ENCODE measurements at places on chromosomes 3 and 15.

GRCh38 chr3:8246070-8246469 is 255.6 kb upstream of the LMCD1 start:
- no peak for DNase-seq

DNA sequence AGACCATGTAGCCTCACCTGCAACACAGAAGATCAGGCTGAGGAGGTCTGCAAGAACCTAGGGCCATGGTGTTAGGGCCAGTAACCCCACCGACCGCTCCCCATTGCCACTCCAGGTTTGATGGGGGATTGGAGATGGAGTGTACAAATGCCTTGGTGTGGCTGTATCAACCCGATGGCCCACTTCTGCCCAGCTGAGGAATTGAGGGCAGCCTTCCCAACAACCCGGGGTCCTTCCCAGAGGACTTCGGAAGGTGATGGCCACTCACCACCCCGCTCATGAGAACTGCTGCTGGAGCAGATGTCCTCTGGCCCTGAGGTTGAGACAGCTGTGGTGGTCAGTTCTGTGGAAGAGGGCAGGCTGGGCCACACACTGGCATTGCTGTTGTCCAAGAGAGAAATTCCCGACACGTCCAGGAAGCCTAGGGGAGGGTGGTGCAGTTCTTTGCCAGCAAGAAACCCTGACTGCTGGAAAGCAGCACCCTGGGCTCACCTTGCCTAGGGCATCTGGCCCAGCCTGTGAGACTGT is 8.9 kb downstream of the GORASP1 start:
- DNase-seq = no peak

- DNase-seq = no peak
Observed at GRCh38 chr3:148866261-148866660, 1.2 kb downstream of the CPA3 start.

- no peak for DNase-seq
Observed at GRCh38 chr15:70502529-70502928, 260.8 kb downstream of the UACA start.

- no peak for DNase-seq
Observed at GRCh38 chr3:138114431-138114918, 933 bp downstream of the DZIP1L start.

GRCh38 chr3:106542101-106542769 is 673.4 kb upstream of the CBLB start:
- no peak for DNase-seq

DNA sequence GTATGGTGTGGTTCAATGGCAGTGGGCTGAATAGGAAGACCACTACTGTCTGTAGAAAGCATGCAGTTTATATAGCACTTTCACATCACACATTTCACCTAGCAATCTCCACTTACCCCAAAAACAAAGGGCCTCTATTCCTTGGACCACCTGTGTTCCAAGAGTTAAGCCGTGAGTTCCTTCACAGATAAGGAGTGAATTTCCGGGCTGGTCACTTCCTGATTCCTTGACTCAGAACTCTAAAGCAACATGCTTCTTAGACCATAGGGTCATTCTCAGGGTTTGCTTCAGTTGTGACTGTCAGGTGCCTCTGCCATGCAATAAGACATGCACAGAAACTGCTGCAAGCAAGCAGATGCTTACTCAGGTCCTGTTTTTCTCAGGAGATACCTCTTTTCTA is 588.5 kb upstream of the TGFBR2 start:
- DNase-seq = no peak

DNA sequence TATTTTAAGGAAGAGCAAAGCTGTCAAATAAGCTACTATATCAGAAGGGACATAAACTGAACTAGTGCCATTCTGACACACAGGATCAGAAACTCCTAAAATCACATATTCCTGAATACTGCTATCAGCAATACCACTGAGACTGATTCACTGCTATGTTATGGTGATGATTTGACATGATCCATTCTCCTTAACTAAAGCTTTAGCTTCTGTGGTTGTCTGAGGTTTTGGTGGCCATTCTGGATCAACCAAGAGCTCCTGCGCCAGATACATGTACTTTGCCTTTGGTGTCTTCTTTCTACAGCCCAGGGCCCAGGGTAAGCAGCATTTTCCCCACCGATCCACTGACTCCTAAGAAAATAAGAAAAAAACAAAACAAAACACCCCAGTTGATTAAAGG is 6.7 kb upstream of the GP5 start:
- no peak for DNase-seq

- DNase-seq = no peak
Observed at GRCh38 chr3:130256821-130257340, 88.6 kb upstream of the COL6A5 start.

DNA sequence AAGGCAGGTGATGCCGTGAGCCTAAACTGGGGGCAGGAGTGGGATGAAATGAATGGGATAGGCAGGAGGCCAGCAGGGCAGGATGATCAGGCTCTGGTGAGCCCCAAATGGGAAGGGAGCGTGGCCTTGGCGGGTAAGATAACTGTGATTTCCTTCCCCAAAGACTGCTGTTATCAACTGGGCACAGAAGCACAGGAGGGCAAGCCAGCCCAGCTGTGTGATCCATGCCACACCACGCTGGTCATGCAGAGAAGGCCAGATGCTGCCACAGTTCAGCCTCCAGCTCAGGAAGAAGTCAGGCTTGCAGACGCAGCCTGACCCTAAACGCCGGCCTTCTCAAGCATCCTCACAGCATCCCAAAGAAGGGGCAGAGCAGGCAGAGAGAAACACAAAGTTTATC is 52.1 kb upstream of the GNB5 start:
- no peak for DNase-seq

GRCh38 chr3:57974796-57975388 is 33.3 kb upstream of the FLNB start:
- no peak for DNase-seq

- no peak for DNase-seq
Observed at GRCh38 chr15:93034512-93034911, 54.5 kb downstream of the RGMA start.
